ENCODE measurements at places on chromosomes 11 and 22. TPM values are rescaled to one million over a fixed set of nuclear protein-coding genes. Genes with fewer than 3 reads are reported as not detected.

Gene CASP4
- 101 TPM for total RNA-seq

Gene TMEM191B
- total RNA-seq = 2.1 TPM

Gene SLC43A3
- 117 TPM for total RNA-seq

Gene CASP5
- total RNA-seq = 1.9 TPM

Gene MS4A6A
- total RNA-seq = 112 TPM

Gene MMP27
- not detected for total RNA-seq

Gene SCUBE2
- 9.9 TPM for total RNA-seq

Gene DDTL
- 2.5 TPM for total RNA-seq

Gene KCNK7
- total RNA-seq = 1.3 TPM

Gene CD151
- 486 TPM for total RNA-seq

Gene UCP3
- 2.6 TPM for total RNA-seq

DNA sequence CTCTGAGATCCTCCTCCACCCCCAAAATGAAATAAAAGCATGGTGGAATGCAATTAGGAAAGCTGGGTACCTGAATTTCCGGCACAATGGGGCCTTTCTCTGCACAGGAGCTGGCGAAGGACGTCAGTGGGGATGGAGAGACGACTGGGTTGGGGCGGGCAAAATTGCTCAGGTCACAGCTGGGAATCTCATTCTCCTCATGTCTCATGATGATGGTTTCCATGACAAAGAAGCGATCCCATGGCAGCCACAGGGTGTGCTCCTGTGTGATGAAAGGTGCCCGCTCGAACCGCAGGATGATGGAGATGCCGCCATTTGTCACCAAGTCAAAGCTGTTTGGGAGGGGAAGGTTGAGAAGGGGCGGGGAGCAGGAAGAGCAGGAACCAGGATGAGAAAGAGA lies 157.6 kb upstream of the NARS2 start:
- no peak overlapping the region for H3K4me3 ChIP-seq
- H3K27me3 ChIP-seq = no peaks in the 10 kb centered on the region
- no peak for DNase-seq
- H3K36me3 ChIP-seq = no peaks in the 10 kb centered on the region
- peaks cover 3% of the 10 kb centered on the region for H3K4me1 ChIP-seq

GRCh38 chr11:68857037-68857586 lies 15.4 kb upstream of the CPT1A start:
- H3K27ac ChIP-seq = no peak overlapping the region
- peaks cover 6% of the 10 kb centered on the region for H3K4me1 ChIP-seq
- H3K27me3 ChIP-seq = peaks cover 10% of the 10 kb centered on the region
- no peak overlapping the region for H3K4me3 ChIP-seq
- DNase-seq = peak; percentile 23
- no peaks in the 10 kb centered on the region for H3K36me3 ChIP-seq

DNA sequence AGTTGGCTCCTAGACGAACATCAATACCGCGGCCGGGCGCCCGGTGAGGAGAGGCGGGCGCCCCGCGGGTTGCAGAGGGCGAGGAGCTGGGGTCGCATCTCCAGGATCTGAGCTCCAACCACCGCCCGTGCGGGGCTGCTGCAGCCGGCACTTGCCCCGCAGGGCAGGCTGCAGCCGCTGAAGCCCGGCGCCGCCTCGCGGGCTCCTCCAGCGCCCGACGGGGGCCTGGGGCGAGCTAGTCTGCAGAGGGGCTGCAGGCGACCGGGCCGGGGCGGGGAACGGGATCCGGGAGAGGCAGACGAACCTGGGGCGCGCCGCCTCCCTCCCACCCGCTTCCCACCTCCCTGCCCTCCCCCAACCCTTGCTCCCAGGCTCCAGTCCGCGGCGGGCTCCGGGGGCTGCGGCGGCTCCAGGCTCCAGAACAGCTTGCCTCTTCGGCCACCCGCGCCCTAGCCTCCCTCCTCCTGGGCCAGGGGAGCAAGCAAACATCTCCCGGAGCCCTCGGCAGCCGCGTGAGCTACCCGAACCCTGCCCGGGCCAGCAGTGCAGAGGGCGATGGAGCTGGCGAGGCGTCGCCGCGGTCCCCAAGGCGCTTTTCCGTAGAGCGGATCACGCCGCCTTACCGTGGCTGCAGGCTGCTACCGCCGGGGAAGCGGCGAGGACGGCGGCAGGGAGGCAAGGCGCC lies 802 bp downstream of the TENM4 start:
- H3K4me3 ChIP-seq = peak overlapping the region; percentile 50
- DNase-seq = peak; percentile 70
- H3K36me3 ChIP-seq = no peaks in the 10 kb centered on the region

GRCh38 chr11:33598426-33599069 lies 102.1 kb downstream of the C11orf91 start:
- DNase-seq = no peak
- no peaks in the 10 kb centered on the region for H3K4me1 ChIP-seq
- no peak overlapping the region for H3K4me3 ChIP-seq

- no peak for DNase-seq
- no peaks in the 10 kb centered on the region for H3K36me3 ChIP-seq
- H3K27ac ChIP-seq = no peak overlapping the region
Measured at GRCh38 chr11:134293119-134294113, 17.2 kb downstream of the GLB1L3 start.

- no peaks in the 10 kb centered on the region for H3K4me1 ChIP-seq
- DNase-seq = peak; percentile 25
- H3K4me3 ChIP-seq = no peak overlapping the region
- H3K27ac ChIP-seq = no peak overlapping the region
- no peaks in the 10 kb centered on the region for H3K27me3 ChIP-seq
Measured at GRCh38 chr11:119795690-119796089, 66.7 kb upstream of the NECTIN1 start.

DNA sequence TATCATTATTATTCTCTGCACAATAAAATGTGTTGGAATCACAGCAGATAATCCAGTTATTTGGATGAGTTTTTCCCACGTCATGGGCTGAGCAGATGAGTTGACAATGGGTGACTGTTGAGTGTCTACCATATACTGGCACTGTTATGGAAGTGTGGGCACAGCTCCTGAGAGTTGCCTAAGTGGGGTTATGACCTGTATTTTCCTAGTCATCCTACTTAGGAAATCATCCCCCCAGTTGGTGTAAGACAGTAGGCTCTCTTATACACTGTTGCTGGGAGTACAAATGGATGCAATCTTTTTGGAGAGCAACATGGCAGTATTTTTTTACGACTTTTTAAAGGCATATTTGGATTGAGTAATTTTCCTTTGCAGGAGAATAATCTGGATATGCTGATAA lies 66.4 kb downstream of the TRAF6 start:
- H3K36me3 ChIP-seq = no peaks in the 10 kb centered on the region
- H3K27me3 ChIP-seq = no peaks in the 10 kb centered on the region
- H3K27ac ChIP-seq = no peak overlapping the region
- DNase-seq = no peak
- H3K4me1 ChIP-seq = no peaks in the 10 kb centered on the region
- no peak overlapping the region for H3K4me3 ChIP-seq

DNA sequence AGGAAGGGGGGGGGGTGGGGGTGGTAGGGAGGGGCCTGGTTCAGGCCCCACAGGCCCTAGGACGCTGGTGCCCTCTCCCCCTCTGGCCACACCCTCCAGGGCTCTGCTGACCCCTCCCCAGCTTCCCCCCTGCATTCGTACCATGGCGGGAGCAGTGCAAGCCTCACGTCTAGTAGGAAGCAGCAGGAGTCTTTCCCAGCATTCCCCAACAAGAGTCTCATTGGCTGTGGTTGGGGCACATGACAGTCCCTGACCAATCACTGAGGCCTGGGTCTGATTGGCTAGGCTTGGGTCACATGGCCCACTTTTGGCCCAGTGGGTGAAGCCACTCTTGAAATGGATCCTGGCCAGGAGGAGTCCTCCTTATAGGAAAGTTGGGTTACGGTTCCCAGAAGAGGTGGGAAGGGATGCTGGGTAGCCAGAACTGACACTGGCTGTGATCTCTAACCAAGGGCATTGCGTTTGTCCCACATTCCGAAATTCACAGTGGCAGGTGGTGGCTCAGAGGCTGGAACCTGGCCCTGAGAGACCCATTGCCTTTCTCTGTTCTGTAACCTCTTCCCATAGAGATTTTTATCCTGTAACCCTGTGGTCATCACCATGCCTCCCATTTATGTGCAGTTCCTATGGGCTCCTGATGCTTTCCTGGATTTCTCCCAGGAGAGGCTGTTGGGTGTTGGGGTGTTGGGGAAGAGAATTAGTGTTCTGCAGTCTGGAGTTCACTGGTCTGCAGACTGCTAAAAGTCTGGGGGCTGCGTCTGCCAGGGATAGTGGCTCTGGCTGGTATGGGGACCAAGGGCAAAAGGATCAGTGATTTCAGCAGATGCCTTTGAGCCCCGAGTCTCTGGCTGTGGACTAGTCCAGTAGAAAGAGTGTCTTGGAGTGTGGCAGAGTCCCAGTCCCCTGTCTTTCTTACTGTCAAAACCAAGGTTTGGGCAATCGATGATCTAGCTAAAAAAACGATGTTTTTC lies 58.9 kb upstream of the MYEOV start:
- no peak overlapping the region for H3K4me3 ChIP-seq
- no peak overlapping the region for H3K27ac ChIP-seq
- no peak for DNase-seq
- H3K4me1 ChIP-seq = no peaks in the 10 kb centered on the region
- no peaks in the 10 kb centered on the region for H3K27me3 ChIP-seq

GRCh38 chr11:94638902-94639373 lies 71.8 kb downstream of the PIWIL4 start:
- H3K4me1 ChIP-seq = peaks cover 16% of the 10 kb centered on the region
- H3K4me3 ChIP-seq = peak overlapping the region; percentile 17
- no peak for DNase-seq

DNA sequence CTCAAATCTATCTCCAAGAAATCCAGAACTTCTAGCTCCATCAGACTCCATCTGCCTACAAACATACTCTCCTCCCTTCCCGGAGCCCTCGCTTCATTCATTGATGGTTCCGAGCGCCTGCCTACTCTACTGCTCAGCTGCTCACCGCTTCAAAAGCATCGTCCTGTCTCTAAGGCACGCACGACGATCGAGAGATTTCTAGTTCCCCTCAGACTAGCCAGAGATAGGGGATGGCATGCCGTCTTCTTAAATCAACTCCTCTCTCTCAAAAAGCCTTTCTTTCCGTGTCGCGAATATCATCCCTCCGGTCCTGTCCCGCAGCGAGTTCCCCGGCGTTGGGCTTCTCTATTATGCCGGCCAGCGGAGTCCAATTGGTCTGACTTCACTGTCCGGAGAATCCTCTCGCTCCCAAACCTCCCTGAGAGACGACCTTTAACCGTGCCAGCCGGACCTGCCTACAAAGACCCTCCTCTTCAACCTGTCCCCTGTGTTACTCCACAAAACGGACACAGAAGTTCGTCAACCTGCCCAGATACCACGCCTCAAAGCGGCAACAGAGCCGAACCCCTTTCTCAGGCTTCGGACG lies 592 bp downstream of the EEF1G start:
- peaks cover 32% of the 10 kb centered on the region for H3K4me1 ChIP-seq
- no peaks in the 10 kb centered on the region for H3K27me3 ChIP-seq
- peak overlapping the region; percentile 83 for H3K27ac ChIP-seq
- DNase-seq = peak; percentile 67

GRCh38 chr22:36913427-36914389 lies at the start of gene CSF2RB:
Gene CSF2RB, plus strand, starts transcription at chr22:36913628. Its CDS starts 8,580 bp downstream, at chr22:36922208.
- H3K27me3 ChIP-seq = no peaks in the 10 kb centered on the region
- DNase-seq = peak; percentile 80
- peak within 1 kb of the TSS; percentile 73 for H3K27ac ChIP-seq
- H3K4me1 ChIP-seq = peaks cover 10% of the 10 kb centered on the region
- H3K36me3 ChIP-seq = no peaks in the 10 kb centered on the region
- peak within 1 kb of the TSS; percentile 50 for H3K4me3 ChIP-seq

DNA sequence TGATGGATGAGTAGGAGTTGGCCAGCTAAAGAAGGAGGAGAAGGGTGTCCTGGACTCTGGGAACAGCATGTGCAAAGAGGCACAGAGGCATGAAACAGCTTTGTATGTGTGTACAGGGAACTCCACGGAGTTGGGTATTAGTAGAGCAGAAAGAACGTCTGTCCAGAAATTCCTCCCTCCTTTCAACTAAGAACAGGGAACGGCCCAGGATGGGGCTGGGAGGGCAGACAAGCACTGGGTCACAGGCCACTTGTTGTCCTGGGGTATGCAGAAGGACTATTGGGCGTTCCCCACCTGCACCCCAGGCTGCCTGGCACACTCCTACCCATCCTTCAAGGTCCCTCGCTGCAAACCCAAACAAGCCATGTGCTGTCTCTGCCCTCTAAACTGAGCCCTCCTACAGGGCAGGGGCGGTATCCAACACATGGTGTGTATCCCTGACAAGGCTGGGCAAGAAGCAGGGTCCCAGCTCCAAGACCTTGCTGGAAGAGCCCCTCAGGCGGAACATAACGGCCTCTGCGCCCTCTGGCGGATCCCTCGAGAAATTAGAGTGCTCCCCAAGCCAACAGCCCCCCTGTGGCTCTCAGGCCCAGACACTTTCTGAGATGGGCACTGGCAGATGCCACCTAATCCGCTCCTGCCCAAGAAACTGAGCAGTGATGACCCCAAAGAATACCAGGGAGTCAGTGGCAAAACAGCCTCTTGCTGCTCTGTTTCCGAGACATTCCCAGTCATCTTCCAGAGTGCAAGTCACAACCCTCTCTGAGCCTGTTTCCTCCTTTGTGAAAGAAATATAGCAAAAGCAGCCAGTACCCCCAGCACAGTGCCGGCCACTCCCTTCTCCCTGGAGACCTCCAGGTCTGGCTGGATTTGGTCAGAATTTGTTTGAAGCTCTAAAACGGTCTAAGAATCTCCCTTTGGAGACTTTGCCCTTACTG lies 1.6 kb upstream of the ELFN2 start:
- no peak for DNase-seq
- H3K36me3 ChIP-seq = no peaks in the 10 kb centered on the region
- H3K27me3 ChIP-seq = peaks cover 52% of the 10 kb centered on the region
- H3K4me3 ChIP-seq = no peak overlapping the region

- H3K36me3 ChIP-seq = peaks cover 99% of the 10 kb centered on the region
- H3K27me3 ChIP-seq = no peaks in the 10 kb centered on the region
- H3K27ac ChIP-seq = no peak overlapping the region
- no peak overlapping the region for H3K4me3 ChIP-seq
- no peaks in the 10 kb centered on the region for H3K4me1 ChIP-seq
- peak; percentile 48 for DNase-seq
Measured at GRCh38 chr22:19057539-19057938, 64.7 kb downstream of the DGCR2 start.

DNA sequence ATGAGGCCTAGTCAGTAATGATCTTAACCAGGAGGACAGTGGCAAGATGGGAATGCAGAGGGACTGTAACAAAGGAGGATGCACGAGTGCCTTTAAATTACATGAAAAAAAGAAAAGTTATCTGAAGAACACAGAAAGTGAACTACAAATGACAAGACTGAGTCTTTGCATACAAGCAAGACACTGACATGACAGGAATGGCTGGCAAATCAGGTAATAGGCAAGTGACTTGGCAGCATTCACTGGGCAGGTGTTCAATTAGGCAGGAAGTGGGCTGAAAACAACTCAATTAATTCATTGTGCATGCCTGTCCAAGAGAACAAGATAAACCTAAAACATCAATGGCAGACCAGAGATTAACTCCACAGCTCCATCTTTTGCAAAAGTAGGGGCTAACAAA lies 24.0 kb downstream of the SMCO4 start:
- H3K27ac ChIP-seq = no peak overlapping the region
- peaks cover 15% of the 10 kb centered on the region for H3K4me1 ChIP-seq
- no peaks in the 10 kb centered on the region for H3K27me3 ChIP-seq
- no peak overlapping the region for H3K4me3 ChIP-seq
- no peaks in the 10 kb centered on the region for H3K36me3 ChIP-seq
